ENCODE measurements at places on chromosomes 4 and X. TPM values are rescaled to one million over a fixed set of nuclear protein-coding genes. Genes with fewer than 3 reads are reported as not detected.

Gene PPP1R2C
- total RNA-seq, result not detected

Gene SHROOM2
- 3.4 TPM for total RNA-seq

Gene EPGN
- not detected for total RNA-seq

Gene ARMCX4
- 3.2 TPM for total RNA-seq

Gene DMRTC1B
- 0.82 TPM for total RNA-seq

Gene CCDC120
- total RNA-seq, result 6.9 TPM

Gene GABRG1
- 0.03 TPM for total RNA-seq

Gene GAGE12E
- not detected for total RNA-seq
